ENCODE measurements at places on chromosomes 12 and 14. TPM values are rescaled to one million over a fixed set of nuclear protein-coding genes. Genes with fewer than 3 reads are reported as not detected.

Gene TOMM20L
- total RNA-seq = not detected

Gene ALDH2
- total RNA-seq = 6.2 TPM

Gene HOXC6
- total RNA-seq = not detected

Gene ACYP1
- total RNA-seq = 31.6 TPM

Gene AGAP2
- 41.3 TPM for total RNA-seq

Gene TTC8
- 2.1 TPM for total RNA-seq

Gene PPP1CC
- 145 TPM for total RNA-seq

Gene CELA1
- total RNA-seq = not detected

Gene NTN4
- total RNA-seq = not detected

Gene TCL1A
- total RNA-seq = 0.79 TPM

Gene MVK
- total RNA-seq = 11.7 TPM

Gene KRT85
- total RNA-seq = not detected

Gene ACOT6
- 0.27 TPM for total RNA-seq

Gene KRT3
- not detected for total RNA-seq

- DNase-seq = no peak
These were observed 81.6 kb downstream of the PLEKHG7 start for GRCh38 chr12:92784356-92784755.

DNA sequence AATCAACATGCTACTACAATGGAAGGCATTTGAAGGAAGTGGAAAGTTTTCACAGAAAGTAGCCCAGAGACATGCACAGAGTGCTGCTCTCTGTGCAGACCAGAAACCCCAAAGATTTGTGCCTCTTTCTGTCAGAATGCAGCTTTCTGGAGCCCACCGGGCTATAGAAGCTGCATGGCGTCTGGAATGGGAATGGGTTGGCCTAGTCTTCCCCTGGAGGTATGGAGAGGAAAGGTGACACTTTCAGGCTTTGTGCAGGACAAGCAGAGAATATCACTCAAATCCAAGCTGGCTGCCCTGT lies 21.3 kb upstream of the ZFP36L1 start:
- peak; percentile 21 for DNase-seq

- no peak for DNase-seq
These were observed 125.5 kb downstream of the LMNTD1 start for GRCh38 chr12:25427337-25428249.

- DNase-seq = peak; percentile 28
These were observed 8.2 kb downstream of the GOLT1B start for GRCh38 chr12:21509768-21510167.

- peak; percentile 66 for DNase-seq
These were observed 147.9 kb upstream of the MYL2 start for GRCh38 chr12:111068290-111068689.

DNA sequence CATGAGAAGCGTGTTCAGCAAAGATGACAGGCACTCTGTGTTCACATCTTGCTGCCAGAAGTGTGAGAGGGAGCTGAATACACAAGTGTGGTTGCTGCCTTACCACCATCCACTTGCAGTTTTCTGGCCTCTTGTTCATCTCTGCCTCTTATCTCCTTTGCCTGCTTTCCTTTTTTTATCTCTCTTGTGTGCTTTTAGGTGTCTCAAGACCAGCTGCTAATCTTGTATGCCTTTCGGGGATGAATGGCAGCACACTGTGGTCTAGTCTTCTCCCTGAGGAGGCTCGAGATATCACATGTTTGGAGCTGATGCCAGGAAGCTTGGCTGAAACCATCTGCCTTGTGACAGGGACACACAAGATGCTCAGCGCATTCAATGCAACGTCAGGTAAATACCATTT lies 17.2 kb downstream of the FAM234B start:
- DNase-seq = no peak

DNA sequence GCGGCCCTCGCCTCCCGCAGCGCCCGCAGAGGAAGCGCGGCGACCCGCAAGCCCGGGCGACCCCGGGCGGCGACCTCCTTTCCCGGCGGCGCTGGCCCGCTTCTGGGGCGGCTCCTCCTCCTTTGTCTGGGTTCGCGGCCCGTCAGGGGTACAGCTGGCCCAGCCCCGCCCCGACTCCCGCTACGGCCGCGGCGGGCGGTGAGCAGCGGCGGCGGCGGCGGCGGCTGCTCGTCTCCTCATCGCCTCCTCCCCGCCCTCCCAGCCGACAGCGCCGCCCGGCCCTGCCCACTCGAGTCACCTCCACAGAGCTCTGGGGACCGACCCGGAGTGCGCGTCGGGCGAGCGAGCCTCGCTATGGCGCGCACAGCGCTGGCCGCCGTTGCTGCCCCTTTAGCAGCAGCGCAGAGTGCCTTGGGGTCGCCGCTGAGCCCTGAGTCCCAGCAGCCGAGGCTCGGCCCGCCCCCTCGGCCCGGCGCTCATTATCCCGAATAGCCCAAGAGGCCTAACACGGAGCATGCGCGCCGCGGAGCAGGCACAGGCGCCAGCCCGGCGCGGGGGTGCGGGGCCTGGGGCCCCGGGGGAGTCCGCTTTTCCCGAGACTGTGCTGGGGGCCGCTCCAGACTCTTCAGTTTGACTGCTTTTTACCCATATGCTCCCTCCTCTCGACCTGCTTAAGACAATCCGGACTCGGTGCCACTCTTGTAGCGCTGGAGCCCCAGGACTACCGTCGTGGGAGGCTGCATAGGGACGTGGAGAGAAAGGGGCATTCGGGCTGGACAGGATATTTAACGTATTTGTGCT lies at the start of gene SOS2:
Gene SOS2 (minus strand): TSS at position 104 of the 801 bp plus-strand sequence. CDS start 295 bp downstream, outside the sequence.
- peak; percentile 71 for DNase-seq

DNA sequence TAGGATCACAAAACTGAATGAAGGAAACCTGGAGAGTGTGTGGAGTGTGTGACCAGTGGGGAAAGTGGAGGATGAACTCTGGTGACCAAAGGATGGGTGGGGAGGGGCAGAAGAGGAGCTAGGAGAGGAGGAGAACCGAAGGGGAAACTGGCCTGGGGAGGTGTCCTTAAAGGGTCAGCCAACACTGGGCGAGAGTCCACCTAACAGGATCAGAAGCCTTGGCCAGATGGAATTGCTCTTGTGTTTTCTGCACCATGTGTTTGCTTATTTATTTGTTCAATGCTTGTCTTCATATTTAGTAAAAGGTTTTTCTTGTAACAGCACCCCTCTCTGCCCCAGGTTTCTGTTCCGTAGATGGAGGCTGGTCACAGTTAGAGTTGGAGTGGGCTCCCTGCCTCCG lies 34.5 kb upstream of the ATP23 start:
- no peak for DNase-seq

DNA sequence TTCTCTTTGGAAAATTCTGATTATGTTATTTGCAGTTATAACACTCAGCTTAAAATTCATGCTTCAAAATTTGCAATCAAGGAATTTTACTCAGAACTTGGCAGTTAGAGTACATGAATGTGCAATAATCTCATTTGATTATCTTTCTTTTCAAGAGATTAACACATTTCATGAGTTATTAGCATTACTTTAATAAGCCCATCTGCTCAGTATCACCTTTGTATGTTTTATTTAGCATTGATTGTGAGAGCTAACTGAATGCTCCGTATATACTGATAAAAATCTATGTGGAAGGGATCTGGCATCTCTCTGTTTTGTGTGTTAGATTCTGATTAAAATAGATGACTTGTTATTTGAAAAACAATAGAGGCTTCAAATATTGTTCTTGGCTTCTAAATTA lies 55.6 kb upstream of the CPNE8 start:
- no peak for DNase-seq

GRCh38 chr12:92338102-92338501 lies 192.5 kb upstream of the BTG1 start:
- DNase-seq = no peak

DNA sequence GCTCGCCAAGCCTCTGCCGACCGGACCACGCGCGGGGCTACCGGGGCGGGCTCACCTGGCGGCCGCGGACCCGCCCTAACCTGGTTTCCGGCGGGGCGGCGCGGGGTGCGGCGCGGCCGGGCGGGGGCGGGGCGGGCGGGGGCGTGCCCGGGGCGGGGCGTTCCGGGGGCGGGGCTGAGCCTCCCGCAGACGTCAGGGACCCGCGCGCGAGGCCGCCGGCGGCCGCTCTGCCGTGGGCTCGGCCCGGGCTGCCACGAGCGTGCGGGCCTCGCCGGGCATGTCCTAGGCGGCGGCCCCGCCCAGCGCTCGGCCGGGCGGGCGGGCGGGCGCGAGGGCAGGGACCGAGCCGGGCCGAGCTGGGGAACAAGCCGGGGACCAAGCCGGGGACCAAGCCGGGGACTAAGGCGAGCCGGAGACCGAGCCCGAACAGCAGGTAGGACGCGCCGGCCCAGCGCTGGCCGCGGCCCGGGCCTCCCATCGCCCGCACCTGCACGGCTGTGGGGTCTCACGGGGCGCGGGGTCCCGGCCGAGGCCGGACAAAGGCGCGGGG lies at the start of gene CEP170B:
Gene CEP170B (plus strand): TSS at position 188 of the 550 bp plus-strand sequence. CDS start 3,183 bp downstream, outside the sequence.
- DNase-seq = no peak

DNA sequence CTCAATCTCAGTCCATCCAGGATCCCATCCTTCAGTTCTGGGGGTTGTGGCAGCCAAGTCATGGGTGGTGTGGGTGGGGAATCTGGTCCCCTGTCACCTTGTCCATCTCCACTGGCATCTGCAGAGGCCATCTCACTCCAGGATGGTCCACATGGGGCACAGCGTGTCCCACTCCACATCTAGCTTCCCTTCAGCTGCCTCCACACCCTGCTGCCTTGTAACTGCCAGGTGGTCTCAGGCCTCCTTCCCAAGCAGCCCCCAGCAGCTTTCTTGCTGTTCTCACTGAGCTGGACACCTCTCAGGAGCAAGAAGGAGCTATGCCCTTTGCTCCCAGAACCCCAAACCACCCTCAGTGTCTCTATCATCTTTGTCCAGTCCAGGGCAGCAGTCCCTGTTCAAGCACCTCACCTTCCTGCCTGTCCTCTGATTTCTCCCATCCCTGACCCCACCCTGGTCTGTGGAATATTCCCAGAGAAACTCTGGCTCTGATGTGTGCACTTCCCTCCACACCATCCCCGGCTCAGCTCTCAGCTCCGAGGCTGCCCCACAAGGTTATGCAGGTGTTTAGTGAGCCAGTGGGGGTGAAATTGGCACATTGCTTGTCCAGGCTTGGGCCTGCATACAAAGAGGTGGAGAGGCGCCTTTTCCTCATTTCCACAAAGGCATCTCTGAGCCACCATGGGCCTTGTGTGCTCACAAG lies 13.7 kb upstream of the DYNC1H1 start:
- no peak for DNase-seq

DNA sequence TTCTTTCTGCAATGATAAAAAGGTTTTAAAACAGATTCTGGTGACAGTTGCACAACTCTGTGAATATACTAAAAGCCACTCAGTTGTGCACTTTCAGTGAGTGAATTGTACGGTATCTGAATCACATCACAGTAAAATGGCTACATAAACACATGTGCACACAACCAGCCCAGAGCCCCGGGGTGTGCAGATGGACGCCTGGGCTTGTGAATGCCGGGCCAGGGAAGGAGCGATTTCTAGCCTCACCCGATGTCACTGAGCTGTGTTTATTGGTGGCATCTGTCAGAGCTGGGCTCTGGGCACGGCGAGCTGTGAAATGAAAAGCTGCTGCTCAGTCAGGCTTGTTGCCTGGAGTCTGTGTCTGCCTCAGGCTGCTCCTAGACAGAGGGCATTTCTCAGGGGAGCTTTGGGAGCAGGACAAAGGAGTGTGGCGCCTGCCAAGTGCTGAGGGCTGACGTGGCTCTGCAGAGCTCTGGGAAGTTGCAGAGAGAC lies 25.9 kb downstream of the RHOF start:
- no peak for DNase-seq

GRCh38 chr12:108665608-108666202 lies 32.0 kb upstream of the SELPLG start:
- no peak for DNase-seq

DNA sequence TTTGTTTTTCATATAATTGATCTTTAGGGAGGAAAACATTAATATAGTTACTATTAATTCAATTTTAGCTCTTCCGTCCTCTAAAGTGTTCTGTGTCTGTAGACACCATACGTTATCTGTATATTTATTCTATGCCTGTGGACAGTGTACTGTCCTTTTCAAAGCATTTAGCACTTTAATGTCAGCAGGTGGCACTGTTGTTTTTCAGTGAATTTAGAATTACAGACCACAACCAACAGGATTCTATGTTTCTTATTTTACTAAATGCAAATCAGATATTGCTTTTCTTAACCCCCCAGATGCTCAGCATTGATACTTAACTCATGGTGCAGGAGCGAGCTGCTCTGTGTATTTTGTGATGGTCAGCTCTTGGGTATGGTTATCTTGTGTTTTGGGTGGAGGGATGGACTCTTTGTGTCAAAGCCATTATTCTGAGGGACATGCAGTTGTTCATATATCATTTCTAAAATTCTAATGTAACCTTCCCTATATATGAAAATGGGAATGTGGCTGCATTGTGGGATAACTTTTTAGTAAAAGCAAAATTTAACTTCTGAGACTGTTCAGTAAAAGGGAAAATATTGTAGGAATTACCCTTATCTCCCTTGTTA lies 65.2 kb downstream of the PAPOLA start:
- DNase-seq = peak; percentile 29

DNA sequence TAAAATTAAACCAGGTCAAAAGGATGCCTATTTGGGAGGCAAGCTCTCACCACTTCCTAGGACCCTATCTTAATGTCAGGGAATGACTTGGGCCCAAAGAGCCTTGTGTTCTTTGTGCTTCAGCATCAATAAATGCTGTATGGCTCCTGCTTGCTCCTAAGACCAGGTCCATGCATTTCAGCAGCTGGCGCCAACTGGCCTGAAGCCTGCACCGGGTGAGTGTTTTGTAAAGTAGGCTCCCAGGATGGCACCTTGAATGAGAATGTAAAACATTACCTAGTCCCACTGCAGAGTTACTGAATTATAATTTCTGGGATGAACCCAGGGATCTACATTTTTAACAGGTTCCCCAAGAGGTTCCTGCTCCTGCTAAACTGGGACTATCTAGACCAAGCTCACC lies 16.1 kb upstream of the SLC38A4 start:
- DNase-seq = no peak

GRCh38 chr12:34600592-34601462 lies 578.5 kb downstream of the ALG10 start:
- DNase-seq = no peak

DNA sequence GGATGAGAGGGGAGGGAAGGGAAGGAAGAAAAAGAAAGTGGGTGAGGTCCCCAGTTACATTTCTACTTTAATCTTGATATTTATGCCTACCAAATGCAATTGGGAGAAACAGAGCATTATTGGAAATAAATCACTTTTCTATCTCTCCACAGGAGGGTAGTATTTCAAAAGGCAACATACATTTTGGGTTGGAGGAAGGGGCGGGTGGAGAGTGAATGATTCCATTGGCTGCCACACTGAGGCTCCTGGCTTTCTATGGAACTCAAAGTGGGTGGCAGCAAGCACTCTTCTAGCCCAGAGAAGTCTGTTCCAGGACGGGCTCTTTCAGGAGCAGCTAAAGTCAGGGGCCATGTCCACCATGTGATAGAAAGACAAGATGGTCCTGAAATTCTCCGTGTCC lies 441.3 kb downstream of the DAD1 start:
- no peak for DNase-seq

GRCh38 chr12:71085575-71085974 lies 72.2 kb downstream of the TSPAN8 start:
- no peak for DNase-seq

- no peak for DNase-seq
These were observed 206.7 kb upstream of the PWP1 start for GRCh38 chr12:107478881-107479280.

- DNase-seq = no peak
These were observed 800 bp downstream of the PCNX4 start for GRCh38 chr14:60092526-60092920.

- DNase-seq = peak; percentile 75
These were observed 197.0 kb upstream of the AMIGO2 start for GRCh38 chr12:47276621-47277309.
